Body of pancreas (tissue), 4 donors: ENCODE measurements at places on chromosomes 4 and X.

- DNase-seq = no peak
Observed at GRCh38 chr4:4858527-4859324, 739 bp upstream of the MSX1 start.

DNA sequence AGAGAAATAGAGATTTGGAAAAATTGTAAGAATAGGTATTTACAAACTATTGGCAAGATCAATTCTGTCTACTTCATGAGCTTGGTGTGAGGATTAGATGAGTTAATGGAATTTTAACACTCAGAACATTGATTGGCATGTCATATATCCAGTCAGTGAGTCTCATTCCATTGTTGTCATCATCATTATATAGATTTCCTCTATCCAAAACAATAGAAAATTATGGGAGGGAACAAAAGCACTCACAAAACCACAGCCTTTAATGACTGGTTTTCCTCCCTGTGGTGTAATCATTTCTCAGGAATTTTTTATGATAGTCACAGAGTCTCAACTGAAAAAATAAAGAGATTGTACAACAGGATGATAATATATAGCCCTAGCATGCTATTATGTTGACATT, 21.1 kb downstream of the KLHL5 start:
- DNase-seq = no peak

- DNase-seq = no peak
Observed at GRCh38 chrX:34956916-34957315, 14.3 kb downstream of the FAM47B start.

- no peak for DNase-seq
Observed at GRCh38 chrX:49656533-49656932, 39.3 kb downstream of the PAGE1 start.

GRCh38 chr4:18540349-18540748, 518.8 kb upstream of the LCORL start:
- DNase-seq = no peak

DNA sequence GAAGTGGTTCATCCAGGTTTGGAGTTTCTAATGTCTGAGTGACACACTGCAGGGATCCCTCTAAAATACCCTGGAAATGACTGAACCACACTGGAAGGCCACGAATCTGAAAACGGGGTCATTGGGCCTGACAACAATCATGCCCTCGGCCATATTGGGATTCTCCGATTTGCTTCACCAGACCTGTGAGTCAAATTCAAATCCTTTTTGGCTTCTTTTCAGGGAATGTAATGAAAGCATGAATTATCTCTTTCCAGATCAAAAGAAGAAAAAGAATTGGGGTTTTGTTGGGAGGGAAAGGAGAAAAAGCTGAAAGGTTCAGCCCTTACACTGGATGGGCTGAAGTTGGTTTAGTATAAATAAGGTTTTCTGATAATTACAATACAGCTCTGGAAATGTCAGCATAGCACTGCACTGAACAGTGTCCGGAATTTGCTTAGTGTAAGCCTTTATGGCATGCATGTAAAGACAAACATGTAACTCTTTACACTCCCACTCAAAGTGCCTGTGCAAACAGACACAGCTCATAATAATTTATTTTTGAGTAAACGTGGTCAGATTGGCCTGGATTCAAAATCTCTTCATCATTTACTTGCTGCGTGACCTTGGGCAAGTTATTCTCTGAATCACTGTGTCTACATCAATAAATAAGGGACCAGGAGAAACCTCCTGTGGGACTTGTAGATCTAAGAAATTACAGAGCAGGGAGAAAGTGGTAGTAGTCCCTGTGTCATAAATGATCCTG, 21.4 kb downstream of the CT47C1 start:
- DNase-seq = no peak

DNA sequence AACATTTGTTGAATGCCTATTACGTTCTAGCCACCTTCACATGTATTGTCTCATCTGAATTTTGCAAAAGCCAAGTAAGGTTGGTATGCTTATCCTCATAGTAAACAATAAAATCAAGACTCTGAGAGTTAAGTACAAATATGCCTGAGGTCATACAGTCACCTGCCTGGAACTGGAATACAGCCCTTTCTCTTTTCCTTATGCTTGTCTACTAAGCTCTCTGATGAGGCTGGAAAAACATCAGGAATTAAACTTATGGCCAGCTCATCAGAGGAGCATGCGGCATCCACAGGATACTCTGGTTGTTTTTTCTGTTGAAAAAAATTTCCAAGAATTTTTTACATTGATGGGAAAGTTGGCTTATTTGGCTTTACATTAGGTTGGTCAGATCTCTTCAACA, 35.5 kb downstream of the NCAPG start:
- DNase-seq = no peak
